IMR-90 (cell line): ENCODE measurements at places on chromosomes 3 and 15.

DNA sequence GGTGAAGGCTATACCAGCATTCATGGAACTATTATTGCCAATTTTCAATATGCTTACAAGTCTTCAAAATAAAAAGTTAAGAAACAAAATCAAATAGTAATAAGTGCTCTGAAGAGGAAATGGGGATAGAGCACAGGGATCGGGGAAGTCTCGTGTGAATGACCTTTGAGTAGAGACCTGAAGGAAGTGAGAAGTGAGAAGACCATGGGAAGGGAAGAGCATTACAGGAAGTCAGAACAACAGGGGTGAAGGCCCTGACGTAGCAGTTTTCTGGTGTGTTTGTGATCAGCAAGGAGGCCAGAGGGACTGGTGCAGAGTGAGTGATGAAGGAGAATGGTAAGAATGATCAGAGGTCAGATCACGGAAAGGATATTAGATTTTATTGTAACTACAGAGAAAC is 48.1 kb downstream of the STAC start:
- no peak for DNase-seq

DNA sequence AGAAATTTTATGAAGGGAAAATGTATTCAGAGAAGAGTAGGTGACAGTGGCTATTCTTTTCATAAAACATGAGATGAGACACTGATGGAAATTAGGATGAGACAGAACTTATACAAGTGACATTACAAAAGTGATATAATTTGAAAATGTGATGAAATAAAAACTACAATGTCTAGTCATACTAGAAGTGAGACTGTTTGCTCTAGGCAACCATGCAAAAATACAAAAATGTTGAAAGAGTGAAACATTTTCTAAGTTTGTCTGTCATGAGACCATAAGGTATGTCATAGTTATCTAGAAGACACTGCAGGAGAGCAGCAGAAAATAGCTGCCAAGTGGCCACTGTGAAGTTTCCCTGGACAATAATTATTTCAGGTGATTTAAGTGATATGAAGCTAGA is 459.5 kb downstream of the DIPK2A start:
- DNase-seq = no peak

GRCh38 chr3:72763751-72764440 is 84.3 kb downstream of the SHQ1 start:
- DNase-seq = no peak

DNA sequence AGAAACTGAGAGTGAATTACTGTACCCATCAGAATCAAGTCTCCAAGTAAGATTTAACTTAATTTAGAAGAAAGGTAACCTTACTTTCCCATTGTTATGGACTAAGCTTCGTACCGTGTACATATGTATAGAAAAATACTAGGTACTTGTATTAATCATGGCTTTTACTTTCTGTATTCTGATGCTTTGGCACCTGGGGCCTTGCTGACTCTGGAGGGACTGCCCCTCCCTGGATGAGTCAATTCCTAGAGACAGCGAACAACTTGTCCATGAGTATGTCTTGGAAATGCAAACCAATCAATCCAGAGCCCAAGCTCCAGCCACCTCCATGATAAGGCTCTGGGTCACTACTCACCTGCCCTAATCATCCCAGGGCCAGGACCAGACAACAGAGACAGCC is 50.0 kb upstream of the DGKG start:
- no peak for DNase-seq

- DNase-seq = peak; percentile 33
These were observed at the start of the genes CLCN2 and POLR2H for GRCh38 chr3:184361532-184361931. TSS of gene CLCN2 (minus strand) at chr3:184361605. CDS start at chr3:184361479, 126 bp downstream. TSS of gene POLR2H (plus strand) at chr3:184361710. CDS start at chr3:184363493, 1,783 bp downstream.

DNA sequence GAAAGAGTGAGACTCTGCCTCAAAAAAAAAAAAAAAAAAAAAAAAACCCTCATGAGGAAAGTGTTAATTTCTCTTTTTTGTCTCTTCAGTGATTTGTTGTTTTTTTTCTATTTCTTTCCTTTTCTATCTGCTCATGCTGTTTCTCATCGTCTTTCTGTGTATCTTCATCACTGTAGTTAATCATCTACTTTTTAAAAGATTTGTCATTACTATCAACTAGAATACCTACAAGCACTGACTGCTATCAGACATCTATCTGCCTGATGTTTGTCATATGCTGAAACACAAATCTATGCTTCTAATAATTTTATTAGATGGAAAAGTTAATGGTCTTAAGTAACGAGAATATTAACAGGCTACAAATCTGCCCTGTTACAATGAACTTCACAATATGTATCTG is 26.8 kb downstream of the CCDC14 start:
- DNase-seq = no peak

GRCh38 chr3:125374501-125374995 is 577 bp downstream of the ZNF148 start:
- peak; percentile 38 for DNase-seq

GRCh38 chr15:40243126-40243810 is 4.4 kb downstream of the PAK6 start:
- no peak for DNase-seq

GRCh38 chr3:14235003-14235911 is 56.6 kb downstream of the LSM3 start:
- no peak for DNase-seq

- DNase-seq = peak; percentile 79
These were observed 31.7 kb upstream of the MNS1 start for GRCh38 chr15:56496635-56497034.

GRCh38 chr15:25186411-25186810 is 231.6 kb downstream of the SNRPN start:
- no peak for DNase-seq

DNA sequence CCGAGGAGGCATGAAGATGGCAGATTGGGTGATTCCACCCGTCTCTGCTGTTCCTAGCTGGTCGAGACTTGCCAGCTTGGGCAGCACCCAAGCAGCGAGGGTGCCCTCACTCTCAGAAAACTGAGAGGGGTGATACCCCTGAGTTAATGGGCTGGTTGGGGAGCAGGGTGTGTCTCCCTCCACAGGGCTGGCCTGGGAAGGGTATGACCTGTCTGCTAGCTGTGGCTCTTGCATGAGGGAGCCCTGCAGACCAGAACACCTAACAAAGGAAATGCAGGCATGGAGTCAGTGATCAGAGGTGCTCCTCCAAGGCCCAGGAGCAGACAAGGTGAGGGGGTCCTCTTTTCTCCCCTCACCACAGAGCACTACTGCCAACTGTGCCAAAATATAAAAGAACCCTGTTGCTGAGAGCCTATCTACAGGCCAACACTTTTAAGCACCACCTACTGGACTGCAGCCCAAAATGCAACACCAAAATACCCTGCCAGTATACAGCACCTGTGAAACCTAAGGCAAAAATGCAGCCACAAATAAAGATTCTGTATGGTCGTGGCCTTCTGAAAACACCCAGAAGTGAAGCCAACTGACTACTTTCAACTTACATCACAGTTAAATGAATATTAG is 35.8 kb upstream of the PPM1L start:
- DNase-seq = no peak

- DNase-seq = no peak
These were observed 946.0 kb downstream of the IGSF11 start for GRCh38 chr3:118088696-118089095.

- peak; percentile 62 for DNase-seq
These were observed 13.6 kb downstream of the VPS39 start for GRCh38 chr15:42194513-42194912.

DNA sequence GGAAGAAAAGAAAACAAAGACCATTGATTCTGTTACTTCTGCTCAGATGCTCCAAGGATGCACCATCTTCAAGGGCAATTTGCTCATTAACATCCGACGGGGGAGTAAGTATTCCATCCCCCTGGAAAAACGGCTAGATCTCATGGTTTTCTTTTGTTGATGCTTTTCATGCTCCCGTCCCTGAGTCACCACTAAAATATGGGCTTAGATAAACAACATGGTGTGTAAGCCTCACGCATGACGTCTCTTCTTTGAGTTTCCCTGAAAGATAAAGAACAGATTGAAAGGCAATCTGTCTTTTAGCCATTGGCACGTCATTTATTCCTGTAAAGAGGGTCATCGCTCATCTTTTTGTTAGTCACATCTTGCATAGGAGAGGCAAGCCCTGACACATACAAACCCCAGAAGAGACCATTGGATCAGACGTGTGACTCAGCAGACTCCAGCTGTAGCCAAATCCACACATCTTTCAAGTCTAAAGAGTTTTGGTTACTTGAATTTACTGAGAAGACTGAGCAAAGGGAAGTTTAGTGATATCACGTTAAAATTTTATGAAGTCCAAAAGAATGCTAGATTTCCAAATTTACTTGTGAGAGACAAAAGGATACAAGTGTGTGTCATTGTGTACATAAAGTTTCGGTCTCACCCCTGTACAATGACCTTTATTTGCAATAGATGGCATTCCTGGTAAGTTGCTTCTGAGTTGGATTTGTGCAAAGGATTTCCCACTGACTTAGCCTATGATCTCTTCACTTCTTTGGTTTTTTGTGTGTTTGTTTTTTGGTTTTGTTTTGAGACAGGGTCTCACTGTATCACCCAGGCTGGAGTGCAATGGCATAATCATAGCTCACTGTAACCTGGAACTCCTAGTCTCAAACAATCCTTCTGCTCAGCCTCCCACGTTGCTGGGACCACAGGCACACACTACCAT is 110.5 kb downstream of the PGPEP1L start:
- DNase-seq = peak; percentile 100

DNA sequence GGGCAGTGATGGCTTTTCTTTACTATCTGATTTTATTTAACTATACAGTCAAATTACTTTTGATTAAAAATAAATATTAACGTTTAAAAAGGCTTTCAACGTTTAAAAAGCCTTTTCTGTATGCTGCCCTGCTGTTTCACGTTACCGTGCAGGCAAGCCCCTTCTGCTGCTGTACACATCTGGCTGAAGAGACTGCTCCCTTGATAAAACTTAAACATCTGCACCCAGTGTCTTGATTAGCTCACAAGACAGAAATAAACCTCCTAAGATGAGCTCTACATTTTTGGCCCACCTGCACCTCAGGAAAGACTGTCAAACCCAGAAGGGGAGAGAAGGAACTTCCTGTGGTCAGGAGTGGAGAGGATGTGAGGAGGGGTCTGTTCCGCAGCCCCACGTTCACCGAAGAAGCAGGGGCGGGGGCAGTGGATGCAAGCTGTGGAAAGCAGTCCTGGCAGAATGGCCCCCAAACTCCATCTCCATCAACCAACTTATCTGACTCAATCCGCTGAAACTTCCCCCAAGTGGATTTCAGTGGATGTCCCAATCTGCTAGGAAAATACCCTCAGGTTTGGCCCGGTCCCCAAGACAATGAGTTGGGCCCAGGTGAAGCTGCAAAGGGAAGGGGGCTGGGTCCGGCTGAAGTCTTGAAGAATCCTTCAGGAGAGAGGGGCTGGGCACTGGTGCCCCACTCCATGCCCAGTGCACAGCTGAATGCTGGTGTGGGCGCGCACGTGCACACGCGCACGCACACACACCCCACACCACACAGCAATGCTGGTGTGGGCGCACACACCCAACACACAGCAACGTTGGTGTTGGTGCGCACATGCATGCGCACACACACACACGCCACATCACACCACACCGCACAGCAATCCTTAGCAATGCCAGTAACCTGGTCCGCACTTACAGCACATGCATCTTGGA is 88.6 kb downstream of the LRIG1 start:
- no peak for DNase-seq

DNA sequence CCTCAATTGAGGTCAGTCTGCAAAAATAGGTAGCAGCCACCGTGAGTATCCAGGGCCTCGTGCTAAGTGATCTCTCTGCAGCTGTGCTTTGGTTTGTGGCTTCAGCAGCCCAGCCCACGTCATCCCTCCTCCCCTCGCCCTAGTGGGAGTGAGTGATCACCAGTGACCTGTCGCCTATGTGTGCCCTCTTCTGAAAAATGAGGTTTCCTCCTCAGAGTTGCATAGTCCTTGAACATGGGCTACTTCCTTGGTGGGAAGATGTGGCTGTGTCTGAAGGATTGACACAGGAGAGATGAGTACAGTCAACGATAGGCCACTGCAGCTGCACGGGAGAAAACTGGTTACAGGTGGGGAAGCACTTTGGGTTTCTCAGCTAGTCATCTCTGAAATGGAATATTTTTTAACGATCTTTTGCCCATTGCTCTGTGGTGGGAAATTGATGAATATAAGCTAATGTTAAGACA is 144.8 kb upstream of the BHLHE40 start:
- DNase-seq = peak; percentile 17

GRCh38 chr3:52222319-52223221 is 2.9 kb downstream of the TLR9 start:
- DNase-seq = no peak

GRCh38 chr3:78737988-78738387 is 1029.8 kb downstream of the ROBO1 start:
- DNase-seq = no peak

- no peak for DNase-seq
These were observed 255.3 kb downstream of the RSL24D1 start for GRCh38 chr15:54941417-54941816.

DNA sequence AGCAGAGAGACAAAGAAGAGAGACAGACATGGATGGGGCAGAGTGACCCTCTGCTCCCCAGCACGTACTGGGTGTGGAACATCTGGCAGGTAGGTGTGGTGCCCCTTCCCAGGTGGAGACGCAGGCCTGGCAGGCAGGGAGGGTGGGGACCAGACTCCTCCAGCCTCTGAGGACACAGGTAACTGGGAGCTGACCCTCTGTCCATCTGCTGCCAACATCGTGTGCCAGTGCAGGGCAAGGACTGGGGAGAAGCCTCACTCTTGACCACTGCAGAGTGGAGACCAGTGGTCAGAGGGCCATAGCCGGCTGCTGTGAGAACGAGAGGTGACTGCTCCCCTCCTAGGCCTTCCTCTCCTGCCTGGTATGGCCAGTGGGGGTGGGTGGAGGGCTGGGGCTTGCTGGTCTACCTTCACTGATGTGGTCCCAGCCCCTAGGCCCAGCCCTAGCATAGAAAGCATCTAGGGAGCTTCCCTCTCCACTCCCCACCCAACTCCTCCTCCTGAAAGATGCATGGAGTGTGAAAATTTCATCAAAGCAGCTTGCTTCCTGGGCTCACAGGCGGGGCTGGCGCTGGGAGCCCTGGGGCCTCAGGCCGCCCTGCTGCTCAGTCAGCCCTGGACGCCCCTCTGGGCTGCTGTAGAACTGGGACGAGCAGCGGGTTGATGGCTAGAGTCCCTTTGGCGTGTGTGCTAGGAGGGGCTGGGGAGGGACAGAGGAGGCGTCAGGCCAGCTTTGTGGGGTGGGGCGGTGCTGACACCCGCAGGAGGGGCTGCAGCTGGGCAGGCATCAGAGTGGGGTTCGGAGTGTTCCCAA is 90.3 kb downstream of the PLXNA1 start:
- DNase-seq = no peak

GRCh38 chr15:48370460-48370859 is 39.2 kb downstream of the DUT start:
- DNase-seq = peak; percentile 89

DNA sequence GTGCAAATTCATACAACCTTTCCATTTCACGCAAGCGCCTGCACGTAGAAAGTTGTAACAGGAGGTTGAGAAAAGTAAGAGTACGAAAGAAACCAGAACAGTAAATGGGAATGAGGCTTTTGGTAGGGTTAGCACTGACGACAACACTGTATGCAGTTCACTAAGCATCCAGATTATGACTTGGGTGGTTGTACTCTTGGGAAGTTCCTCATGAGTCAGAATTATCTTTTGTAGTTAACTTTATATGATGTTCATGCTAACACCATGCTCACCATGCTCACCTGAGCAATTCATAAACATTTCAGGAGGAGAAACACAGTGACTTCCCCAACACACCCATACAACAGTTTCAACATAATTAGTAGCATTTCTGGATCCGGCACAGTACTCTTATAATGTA is 3.0 kb upstream of the LPP start:
- DNase-seq = peak; percentile 30
